Posterior cingulate gyrus (tissue), 11 donors: ENCODE measurements at places on chromosomes 7 and 10.

DNA sequence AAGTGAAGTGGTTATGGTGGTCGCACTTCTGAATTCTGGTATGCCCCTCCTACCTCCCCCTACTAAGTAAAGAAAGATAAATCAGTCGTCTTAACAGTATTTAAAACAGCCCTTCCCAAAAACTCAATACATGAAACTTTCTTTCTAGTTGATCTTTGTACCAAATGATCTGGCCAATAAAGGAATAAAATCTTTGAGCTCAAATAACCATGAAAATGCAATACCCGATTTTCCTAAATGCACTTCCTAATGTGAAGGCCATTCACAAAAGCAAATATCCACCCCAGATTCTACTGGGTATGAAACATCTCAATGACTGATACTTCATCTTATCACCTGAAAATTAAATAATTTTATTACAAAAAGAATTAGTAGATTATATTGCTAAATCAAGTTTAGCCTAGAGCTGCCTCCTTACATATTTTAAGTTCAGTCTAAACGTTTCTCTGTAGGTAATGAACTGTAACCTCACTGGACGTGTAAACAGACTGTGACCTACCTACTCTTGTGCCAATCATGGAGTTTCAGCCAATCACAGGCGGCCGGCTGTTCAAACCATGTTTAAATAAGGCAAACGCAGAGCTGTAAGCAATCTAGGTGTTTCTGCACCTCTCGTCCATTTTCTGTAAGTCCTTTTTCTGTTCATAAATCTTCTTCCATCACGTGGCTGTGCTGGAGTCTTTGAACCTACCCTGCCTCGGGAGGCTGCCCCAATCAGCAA is 146.9 kb upstream of the AKR1E2 start:
- no peak for DNase-seq

DNA sequence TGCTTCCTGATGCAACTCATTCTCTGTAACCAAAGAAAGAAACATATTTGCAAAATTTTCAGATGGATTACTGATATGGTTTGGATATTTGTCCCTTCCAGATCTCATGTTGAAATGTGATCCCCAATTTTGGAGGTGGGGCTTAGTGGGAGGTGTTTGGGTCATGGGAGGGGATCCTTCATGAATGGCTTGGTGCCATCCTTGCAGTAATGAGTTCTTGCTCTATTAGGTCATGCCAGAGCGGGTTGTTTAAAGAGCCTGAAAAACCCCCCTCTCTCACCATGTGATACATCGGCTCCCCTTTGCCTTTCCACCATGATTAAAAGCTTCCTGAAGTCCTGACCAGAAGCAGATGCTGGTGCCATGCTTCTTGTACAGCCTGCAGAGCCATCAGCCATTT is 43.8 kb upstream of the PRKG1 start:
- DNase-seq: no peak

GRCh38 chr7:51213618-51214017 is 103.0 kb downstream of the COBL start:
- no peak for DNase-seq

DNA sequence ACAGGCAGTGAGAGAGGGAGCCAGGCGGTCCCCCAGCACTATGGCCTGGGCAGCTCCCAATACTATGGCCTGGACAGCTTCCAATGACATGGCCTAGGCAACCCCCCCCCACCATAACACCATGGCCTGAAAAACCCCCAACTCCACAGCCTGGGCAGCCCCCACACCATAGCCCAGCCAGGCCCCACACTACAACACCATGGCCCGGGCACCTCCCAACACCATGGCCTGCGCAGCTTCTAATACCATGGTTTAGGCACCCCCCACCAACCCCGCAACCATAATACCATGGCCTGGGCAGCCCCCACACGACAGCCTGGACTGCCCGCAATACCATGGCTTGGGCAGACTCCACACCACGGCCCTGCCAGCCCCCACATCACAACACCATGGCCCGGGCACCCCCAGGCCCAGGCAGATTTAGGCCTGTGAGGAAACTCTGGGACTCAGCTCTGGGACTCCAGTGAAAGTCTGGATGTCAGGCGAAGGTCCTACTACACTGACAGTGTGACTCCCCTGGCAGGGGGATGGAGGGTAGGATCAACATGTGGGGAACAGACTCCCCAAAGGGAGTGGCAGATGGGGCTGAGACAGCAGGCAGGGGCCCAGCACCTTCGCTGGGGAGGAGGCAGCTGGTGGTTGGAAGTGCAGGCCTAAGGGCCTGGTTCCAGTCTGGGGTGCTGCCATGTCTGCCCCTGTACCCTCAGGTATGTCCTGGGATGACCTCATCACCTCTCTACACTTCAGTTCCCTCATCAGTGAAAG is 8.7 kb downstream of the CPXM2 start:
- DNase-seq: no peak

DNA sequence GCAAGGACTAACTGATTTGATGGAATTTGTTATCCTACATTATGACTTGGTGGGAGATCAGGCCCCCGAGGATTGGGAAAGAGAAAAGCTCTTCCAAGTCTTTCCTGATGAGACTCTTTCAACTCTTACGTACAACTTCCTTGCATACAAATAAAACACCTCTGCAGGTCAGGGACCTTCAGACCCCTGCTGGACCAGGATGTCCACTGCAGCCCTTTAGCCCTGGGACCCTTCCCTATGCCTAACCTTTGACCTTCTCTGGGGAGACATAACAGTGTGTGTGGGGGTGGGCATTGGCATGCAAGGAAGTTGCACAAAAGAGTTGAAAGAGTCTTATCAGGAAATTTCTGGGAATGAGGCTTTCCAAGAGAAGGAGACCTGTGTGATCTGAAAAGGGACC is 859.4 kb downstream of the TYW1 start:
- DNase-seq: no peak

DNA sequence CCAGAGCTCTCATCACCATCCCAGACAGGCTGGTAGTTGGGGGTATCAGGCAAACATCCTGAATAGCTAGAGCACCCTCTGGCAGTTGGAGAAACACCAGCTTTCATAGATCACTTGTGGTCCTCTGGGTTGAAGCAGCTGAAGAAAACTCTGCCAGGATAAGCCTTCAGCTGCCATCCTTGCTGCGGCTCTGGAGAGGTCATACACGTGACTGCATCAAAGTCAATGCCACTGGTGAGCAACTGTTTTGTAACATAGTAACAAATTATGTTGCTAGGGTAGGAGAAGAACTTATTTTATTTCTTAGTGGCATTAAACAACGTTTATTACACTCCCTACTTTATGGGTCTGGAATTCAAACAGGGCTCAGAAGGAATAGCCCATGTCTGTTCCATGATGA is 19.2 kb upstream of the PANK1 start:
- DNase-seq: no peak

DNA sequence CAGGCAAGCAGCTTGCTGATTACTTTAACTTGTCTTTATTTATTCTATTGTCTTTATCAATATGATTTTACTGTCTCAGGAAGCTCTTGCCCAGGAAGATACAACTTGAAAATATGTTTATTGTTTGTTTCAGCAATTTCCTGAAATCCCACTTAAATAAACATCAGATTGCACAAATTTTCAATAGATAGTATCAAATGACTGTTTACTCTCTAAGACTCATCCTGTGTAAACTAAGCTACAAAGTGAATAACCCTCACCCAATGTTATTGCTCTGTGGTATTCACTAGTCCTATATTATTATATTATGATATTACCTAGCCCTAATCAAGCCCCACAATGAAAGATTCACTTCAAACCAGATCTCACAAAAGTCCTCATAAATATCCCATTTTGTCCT is 130.4 kb upstream of the HPS1 start:
- DNase-seq: no peak

GRCh38 chr10:73480158-73480557 is 15.7 kb downstream of the PPP3CB start:
- DNase-seq: no peak
